Stimulated activated CD8-positive, alpha-beta memory T cell treated with anti-CD3 and anti-CD28 coated beads, Interleukin-4, amount 100 ng/mL, for 1 hour (primary cell): ENCODE measurements at places on chromosomes 13 and 19.

DNA sequence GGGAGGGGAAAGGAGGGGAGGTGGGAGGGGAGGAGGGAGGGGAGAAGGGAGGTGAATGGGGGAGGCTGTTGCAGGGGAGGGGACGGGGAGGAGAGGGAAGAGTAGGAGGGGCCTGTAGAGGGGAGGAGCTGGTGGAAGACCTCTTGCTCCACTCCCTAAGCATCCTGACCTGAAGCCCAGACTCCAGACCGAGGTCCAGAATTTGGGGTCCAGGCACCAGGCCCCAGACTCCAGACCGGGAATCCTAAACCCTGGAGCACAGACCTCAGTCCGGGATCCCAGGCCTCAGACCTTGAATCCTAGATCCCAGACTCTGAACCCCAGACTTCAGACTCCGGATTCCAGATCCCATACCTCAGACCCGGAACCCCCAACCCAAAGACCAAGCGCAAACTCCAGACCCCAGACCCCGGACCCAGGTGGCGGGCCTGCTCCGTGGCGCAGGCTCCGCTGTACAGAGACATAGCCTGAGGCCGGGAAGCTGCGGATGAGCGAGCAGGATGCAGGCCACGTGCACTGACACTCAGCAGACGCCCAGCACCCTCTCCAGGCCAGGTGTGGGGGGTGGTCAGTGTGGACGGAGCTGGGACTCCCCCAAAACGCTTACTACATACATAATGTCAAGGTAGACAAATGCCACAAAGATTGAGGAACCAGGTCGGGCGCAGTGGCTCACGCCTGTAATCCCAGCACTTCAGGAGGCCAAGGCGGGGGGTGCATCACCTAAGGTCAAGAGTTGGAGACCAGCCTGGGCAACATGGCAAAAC lies 710 bp upstream of the BTBD2 start:
- DNase-seq: no peak

DNA sequence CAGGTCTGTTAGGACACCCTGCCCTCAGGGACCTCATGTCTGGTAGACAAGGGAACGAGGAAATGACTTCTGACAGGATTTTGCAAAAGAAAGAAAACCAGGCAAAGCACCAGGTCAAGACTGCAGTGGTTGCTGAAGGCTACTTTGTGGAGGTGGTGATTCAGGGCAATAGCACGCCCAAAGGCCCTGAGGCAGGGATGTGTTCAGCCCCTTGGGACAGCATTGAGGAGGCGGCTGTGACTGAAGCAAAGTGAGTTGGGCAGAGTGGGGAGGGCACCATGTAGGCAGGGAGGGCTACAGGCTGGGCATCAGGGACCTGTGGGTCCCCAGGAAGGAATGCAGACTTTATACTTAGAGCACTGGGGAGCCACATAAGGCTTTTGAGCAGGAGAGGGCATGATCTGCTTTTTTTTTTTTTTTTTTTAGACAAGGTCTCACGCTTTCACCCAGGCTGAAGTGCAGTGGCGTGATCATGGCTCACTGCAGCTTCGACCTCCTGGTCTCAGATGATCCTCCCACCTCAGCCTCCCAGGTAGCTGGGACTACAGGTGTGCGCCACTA lies 10.8 kb upstream of the HOMER3 start:
- DNase-seq: no peak

DNA sequence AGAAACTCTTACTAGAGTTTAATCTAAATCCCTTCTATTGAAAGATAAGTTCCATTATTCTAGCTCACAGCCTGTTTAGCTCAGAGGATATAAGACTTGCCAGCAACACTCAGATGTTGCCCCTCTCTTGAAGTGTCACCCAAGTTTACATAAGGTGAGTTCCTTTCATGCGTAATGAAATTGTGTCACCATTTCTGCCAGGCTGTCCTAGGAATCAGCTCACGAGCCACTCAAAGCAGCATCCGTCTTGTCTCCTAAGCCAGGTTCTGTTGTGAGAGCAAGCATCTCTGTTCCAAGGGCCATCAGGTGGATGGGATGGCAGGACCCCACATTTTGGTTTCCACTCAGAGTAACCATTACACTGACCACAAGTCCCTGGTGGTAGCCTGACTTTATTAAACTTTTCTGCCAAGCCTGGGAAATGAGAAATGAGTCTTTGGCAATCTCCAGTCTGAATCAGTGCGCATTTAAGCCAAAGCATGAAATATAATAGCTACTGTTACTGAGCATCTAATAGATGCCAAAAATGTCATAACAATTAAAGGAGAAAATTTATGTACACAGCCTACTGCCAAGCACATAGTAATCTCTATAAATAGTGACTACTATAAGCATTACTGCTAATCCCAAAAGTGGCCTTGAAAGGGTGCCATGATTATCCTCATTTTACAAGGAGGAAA lies 179.6 kb upstream of the MIR17HG start:
- DNase-seq: no peak

GRCh38 chr19:7506385-7507328 lies 9.2 kb upstream of the ZNF358 start:
- no peak for DNase-seq

DNA sequence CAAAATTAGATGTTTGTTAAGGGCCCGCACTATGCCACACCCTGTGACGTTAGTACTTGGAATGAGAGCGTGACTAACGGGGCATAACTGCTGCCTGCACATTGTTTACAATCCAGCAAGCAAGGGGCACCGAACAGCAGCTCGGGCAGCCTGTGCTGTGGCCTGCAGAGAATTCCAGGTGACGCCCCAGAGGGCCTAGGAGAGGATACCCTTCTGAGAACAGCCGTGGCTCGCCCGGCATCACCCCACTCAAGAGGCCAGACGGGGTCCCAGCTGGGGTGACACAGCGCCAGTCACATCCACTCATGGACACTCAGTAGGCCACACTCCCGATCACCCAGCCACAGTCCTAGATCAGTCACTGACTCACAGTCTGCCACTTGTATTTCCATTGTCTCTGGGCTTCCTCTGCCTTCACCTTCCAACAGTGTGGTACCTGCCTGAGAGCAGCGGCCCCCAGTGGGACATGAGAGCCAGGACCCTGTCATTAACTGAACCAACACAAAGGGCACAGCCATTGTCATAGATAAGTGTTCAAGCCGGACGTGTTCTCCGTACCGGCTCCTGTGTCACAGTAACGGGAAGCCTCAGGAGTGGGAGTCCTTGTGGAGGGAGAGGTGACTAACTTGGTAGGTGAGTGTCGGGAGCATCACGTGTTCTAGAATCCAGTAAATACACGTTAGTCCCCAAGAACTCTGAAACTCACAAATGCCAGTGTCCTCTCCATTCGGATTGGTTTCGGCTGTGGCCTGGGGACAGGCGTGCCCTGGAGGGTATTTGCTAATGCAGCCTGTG lies 7.5 kb downstream of the ZNF331 start:
- DNase-seq: no peak

GRCh38 chr19:42150911-42151361 lies 18.7 kb upstream of the POU2F2 start:
- DNase-seq: no peak

DNA sequence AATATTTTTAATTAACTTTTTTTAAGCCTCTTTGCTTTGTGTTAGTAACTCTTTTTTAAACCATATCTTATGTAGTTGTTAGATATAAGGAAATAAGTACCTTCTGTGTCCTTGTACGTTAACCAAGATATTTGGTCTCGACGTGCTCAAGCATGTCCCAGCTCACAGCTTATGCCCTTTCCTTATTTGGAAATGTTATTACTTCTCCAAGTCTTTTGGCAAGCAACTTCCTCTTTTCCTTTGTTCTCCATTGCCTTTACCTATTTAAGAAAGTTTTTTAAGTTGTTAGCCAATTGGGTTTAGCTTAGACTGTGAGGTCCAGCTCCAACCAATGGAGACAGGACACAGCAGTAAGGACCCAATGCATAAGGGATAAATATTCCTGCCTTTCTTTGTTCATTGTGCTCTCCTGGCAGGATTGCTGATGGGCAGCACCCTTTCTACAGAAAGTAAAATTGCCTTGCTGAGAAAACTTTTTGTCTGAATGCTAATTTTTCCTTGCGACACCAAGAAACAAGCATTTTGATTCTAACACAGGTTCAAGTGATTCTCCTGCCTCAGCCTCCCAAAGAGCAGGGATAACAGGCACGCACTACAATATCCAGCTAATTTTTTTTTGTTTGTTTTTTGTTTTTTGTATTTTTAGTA lies 5.2 kb downstream of the DKKL1 start:
- no peak for DNase-seq

- no peak for DNase-seq
Measured at GRCh38 chr19:39112338-39112890, 13.2 kb upstream of the PAK4 start.

- DNase-seq: no peak
Measured at GRCh38 chr13:27171244-27171826, at the start of gene USP12. Gene USP12, minus strand, starts transcription at chr13:27171811. Its CDS starts 172 bp downstream, at chr13:27171639.

DNA sequence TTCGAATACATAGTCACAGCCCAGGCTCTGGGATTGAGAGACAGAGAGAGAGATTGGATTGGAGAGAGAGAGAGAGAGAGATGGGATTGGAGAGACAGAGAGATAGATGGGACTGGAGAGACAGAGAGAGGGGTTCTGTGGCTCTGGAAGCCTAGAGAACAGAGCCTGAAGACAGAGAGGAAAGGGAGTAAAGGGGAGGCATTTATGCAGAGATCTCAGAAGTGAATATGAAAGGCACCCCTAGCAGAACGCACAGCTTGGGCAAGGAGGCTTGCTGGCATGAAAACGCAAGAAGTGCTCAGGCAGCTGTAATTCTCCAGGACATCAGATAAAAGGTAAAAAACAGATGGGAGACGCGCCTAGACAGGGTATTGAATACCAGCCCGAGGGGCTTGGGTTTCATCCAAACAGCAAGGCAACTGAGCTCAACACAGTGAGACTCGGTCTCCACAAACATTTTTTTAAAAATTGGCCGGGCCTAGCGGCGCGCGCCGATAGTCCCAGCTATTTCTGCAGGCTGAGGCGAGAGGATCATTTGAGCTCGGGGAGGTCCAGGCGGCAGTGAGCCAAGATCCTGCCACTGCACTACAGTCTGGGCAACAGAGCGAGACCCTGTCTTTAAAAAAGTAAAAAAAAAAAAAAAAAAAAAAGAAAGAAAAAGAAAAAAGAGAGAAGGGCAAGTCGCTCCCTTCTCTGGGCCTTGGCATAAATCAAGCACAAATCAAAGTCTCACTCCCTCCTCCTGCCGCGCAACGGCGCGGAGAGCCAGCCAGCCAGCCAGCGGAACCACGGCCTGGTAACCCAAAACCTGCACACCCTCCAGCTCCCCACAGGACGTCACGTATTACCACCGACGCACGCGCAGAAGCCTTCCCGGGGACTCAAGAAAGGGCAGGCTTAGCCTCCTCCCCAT lies 774 bp upstream of the PPP2R1A start:
- no peak for DNase-seq

DNA sequence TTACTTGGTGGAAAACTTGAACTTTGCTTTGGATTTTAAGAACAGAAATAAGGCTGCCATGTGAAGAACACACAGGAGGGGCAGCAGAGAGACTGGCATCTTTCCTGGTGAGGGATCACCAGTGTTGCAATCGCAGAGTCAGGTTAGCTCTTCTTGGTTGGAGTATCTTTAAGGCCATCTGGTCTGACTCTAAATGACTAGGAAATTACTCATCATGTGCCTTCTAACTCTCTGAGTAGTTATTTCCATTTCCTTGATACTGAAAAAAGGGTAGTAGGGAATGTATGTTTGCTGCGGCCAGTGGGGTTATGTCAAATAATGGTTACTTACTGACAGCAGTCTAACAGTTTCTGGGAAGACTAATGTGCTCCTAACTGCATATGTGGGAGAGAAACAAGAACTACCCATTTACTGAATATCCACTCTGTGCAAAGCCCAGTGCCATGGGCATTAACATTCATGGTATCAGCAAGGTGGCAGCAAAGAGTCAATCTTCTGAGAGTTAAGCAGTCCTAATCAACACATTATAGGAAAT lies 122.1 kb downstream of the COG6 start:
- DNase-seq: no peak
